GOT3 (cell line): ENCODE measurements at places on chromosomes 6 and 20.

- DNase-seq, result no peak
Measured at GRCh38 chr6:110897433-110897832, 22.8 kb downstream of the AMD1 start.

GRCh38 chr6:2746557-2747061, 4.1 kb downstream of the MYLK4 start:
- no peak for DNase-seq

GRCh38 chr20:56223352-56223751, 25.2 kb upstream of the MC3R start:
- no peak for DNase-seq

DNA sequence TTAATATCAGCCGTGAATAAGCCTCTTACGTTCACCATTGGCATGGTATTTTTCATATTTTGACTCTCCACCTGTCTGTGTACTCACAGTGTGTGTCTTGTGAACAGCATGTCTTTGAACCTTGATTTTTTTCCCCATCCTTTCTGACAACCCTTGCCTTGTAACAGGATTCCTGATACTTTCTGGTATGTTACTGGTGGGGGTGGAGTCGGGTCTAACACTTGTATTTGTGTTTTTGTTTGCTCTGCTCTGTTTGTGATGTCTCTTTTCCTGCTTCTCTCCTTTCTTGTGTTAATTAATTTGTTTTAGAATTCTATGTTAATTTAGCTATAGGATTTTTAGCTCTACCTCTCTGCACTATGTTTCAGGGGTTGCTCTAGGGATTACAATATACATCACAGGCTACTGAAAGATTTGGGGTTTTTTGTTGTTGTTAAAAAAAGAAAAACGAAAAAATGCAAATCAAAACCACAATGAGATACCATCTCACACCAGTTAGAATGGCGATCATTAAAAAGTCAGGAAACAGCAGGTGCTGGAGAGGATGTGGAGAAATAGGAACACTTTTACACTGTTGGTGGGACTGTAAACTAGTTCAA, 245.1 kb downstream of the CDH4 start:
- no peak for DNase-seq

GRCh38 chr6:74939151-74939708, 266.6 kb downstream of the COL12A1 start:
- DNase-seq, result no peak

DNA sequence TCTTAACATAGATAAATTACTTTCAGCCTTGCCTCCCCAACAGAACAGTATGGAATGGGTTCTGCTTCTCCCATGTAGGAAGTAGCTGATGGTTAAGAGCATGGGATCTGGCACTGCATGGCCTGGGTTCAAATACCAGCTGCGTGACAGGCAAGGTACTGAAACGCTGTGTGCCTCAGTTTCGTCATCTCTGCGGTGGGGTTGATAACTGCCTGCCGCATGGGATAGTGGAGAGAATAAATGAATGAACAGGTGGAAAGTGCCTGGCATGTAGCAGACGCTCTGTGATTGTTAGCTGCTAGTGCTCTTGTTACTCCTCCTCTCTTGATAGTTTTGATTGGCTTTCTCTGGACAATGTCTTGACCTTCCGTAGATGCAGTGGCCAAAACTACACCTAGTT, 213.3 kb downstream of the ZDHHC14 start:
- no peak for DNase-seq

DNA sequence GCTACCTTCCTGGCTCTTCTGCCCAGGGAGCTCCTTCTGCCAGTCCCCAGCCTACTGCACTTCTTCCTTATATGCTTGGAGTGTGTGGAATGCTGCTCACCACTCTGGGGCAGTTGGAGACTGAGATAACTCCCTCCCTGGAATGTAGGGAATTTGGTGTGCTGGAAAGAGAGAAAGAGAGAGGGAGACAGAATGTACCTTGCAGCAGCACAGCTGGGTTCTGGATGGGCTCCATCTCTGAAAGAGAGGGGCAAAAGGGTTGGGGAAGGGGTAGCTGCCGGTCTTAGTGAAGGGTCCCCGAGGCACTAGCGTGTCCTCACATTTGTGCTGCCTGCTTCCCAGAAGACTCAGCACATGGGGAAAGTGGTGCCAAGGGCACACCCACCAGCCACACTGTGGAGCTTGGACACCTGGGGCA, 40.2 kb upstream of the DDR1 start:
- DNase-seq, result no peak

GRCh38 chr6:13558718-13559117, 15.7 kb upstream of the SIRT5 start:
- no peak for DNase-seq

GRCh38 chr6:79421707-79422484, 115.3 kb downstream of the LCA5 start:
- no peak for DNase-seq

GRCh38 chr6:9511157-9511556, 903.7 kb downstream of the TFAP2A start:
- no peak for DNase-seq

- no peak for DNase-seq
Measured at GRCh38 chr6:170222498-170223471, 68.1 kb downstream of the DLL1 start.

DNA sequence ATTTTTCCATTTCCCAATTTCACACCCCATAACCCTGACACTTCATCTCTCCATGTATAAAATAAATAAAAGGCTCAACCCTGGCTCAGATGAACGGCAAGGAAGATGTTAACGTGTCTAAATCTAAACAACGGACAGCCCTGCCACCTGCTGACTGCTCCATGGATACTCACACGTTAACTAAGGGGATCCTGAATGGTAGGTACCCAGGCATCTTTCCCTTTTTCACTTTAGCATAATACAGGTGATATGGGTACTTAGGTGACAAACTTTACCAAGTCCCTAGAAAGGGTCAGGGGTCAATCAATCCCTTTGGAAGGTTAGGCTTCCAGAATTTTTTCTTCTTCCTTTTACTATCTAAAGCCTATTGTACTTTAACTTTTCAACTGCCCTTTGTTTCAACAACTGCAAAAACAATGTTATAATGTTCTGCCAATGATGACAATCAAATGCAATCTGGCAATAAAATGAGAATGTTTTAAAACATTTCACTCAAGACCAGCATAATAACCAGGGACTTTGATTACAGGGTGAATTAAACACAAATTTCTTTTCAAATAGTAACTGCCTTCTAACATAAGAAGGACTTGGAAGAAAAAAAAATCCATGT, 52.4 kb upstream of the IPCEF1 start:
- no peak for DNase-seq

- DNase-seq, result no peak
Measured at GRCh38 chr6:122495612-122496011, 24.0 kb upstream of the SERINC1 start.
